ENCODE measurements at places on chromosomes 6 and 20.
A peak's percentile ranks its signal among the peaks of the same experiment; 100 is the strongest.

- DNase-seq: no peak
Observed at GRCh38 chr20:40686434-40686882, 2.6 kb downstream of the MAFB start.

DNA sequence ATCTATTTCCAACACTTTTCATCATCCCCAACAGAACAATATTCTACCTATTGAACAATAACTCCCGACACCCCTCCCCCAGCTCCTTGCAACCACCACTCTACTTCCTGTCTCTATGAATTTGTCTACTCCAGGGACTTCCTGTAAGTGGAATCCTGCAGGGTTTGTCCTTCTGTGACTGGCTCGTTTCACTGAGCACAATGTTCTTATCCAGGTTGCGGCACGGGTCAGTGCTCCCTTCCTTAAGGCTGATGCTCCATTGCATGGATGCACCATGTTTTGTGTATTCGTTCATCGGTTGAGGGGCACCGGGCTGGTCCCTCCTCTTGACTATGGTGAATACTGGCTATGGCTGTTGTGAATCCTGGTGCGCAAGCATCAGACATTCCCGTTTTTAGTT lies 163.2 kb downstream of the TBXT start:
- no peak for DNase-seq

- no peak for DNase-seq
Observed at GRCh38 chr6:54646069-54646950, 200.3 kb upstream of the FAM83B start.

GRCh38 chr6:142773859-142774648 lies 170.9 kb downstream of the HIVEP2 start:
- no peak for DNase-seq

DNA sequence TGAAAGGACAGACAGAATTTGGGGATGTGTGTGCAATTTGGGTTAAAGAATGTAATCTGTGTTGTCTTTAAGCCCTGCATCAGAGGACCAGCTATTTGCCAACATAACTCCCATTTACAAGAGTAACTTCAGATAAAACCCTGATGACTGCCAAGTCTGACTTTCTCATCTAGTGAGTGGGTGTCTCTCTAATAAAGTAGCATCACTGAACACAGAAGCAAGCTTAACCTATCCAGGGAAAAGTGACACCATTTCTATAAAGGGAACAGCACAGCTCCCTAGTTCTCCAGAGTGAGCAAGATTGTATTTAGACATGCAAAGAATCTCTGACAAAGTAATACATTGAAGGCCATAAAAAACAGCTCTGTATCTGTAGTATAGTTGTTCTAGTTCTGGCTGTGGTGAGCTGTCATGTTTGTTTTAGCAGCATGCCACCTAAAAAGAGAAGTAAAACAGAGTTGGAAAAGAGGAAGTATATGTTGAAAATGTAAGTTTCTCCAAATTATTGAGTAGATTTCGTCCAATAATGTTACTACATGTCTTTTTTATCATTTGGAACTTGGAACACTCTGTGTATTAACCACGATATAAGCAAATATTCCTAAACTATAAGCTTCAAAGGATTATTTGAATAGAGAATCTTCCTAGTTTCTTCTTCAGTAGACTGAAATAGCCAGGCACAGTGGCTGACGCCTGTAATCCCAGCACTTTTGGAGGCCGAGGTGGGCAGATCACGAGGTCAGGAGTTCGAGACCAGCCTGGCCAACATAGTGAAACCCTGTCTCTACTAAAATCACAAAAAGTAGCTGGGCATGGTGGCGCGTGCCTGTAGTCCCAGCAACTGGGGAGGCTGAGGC lies 8.8 kb upstream of the PIM1 start:
- DNase-seq: no peak

DNA sequence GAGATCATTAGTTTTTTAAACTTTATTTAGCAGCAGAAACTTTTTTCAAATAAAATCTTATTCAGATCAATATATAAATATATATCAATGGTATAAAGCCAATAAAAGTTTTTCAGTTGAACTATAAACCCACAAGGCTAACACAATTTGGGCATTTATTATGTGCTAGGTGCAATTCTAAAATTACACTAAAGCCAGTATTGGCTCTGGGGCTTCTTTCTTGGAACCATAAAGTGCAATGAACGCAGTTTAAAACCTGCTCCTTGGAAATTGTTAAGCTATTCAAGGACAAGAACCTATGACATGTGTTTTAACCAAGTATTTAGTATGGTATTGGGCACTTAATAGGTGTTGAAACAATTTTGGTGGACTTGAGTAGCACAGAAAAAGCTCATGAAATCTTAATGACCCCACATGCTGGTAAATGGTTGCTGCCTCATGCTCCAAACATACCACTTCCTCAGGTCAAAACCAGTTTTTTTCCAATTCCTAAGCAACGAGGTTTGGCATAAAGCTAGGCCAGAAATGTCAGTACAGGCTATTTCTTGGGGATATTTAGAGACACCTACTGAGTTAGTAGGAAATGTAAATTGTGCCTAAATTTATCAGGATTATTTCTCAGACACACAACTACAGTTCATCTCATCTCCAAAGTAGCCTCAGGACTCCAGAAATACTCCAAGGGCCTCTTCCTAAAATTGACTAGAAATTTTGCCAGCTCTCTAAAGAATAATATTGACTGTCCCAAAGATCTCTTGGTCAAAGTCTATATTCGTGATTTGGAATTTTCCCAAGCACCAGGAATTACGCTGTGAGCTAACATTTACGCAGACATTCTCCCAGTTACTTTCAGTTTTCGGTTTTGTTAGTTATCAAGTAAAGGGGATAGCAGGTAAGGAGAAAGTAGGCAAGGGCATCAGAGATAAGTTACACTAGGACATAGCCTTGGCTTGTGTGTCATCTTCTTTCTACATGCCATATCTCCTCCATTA lies 90.9 kb upstream of the LGSN start:
- no peak for DNase-seq

GRCh38 chr6:8181951-8182845 lies 79.8 kb upstream of the EEF1E1 start:
- no peak for DNase-seq

- DNase-seq: no peak
Observed at GRCh38 chr6:22328474-22328873, 31.6 kb upstream of the PRL start.

GRCh38 chr20:42595625-42596024 lies 594.1 kb downstream of the PTPRT start:
- no peak for DNase-seq

- no peak for DNase-seq
Observed at GRCh38 chr6:53735896-53736295, 58.9 kb upstream of the LRRC1 start.

- no peak for DNase-seq
Observed at GRCh38 chr20:47233333-47234188, 122.9 kb downstream of the ZMYND8 start.

GRCh38 chr6:123770247-123770949 lies 33.3 kb upstream of the NKAIN2 start:
- DNase-seq: no peak

- peak; percentile 77 for DNase-seq
Observed at GRCh38 chr6:156777577-156778453, 637 bp downstream of the ARID1B start.

GRCh38 chr6:8579372-8579771 lies 144.0 kb upstream of the SLC35B3 start:
- DNase-seq: no peak

GRCh38 chr6:129843573-129843972 lies 17.5 kb downstream of the TMEM244 start:
- no peak for DNase-seq

GRCh38 chr6:38481211-38481836 lies 158.4 kb downstream of the BTBD9 start:
- no peak for DNase-seq

DNA sequence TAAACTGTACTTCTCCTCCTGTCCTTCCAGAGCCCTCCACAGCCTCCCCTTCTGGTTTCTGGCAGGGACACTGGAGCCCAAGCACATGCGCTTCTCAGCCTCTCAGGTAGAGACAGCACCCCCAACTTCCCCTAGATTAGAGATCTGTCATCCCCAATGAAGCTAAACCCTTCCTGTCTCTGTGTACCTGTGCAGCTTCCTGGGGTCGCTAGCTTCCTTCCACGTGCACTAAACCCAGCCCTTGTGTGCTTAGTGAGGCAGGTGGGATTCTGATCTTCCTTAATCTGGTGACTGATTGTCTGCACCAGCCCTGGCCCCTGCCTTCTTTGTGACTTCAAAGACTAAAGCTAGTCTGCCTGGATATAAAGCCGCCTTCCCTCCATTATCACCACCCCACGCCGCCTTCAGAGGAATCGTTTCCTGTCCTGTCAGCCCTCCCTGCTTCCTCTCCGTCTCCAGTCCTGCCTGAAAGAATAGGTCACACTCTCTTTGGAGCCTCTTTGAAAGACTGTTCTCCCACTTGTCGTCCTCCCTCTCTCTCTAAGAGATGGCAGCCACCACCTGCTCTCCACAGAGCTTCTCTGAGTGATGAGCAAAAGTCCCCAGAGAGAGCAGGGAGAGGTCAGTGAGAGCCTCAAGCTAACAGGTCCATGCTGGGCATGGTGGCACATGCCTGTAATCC lies 27.5 kb downstream of the CAPN11 start:
- DNase-seq: no peak

DNA sequence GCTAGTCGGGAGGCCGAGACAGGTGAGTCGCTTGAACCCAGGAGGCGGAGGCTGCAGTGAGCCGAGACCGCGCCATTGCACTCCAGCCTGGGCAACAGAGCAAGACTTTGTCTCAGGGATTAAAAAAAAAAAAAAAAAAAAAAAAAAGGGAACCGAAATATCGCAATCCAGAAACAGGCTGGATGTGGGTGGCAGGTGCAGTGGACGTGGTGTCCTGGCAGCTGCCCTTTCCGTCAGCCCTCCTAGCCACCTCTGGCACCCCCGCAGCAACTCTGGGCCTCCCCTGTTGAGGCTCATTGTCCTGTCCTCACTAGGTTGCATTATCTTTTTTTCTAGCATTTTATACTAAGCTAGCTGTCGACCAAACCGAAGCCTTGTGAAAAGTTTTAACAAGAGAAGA lies 113.5 kb downstream of the DTNBP1 start:
- DNase-seq: no peak

DNA sequence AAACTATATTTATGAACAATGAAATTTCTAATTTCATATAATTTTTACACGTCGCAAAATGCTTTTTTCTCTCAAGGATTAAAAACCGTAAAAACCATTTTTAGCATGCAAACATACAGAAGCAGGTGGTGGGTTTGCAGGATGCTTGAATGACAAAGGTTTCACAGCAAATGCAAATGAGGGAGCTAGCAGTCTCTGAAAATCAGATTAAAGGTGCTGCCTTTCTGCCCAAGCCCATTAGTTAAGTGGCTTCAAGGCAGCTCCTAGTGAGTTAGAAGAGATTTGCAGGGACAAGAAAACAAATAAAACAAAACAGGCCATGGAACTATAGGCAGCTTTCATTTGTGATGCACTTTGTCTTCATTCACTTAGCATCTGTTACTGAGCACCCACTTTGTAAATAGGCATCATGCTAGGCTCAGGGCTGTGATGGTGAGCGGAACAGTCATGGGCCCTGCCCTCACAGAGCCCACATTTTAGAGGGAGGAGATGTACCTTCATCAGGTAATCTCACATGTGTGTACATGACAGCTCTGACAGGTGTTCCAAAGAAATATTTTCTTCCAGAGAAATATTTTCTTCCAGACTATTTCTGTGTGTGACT lies 29.5 kb downstream of the NAPB start:
- DNase-seq: no peak

- DNase-seq: no peak
Observed at GRCh38 chr6:157486572-157486971, 105.6 kb downstream of the ZDHHC14 start.

GRCh38 chr6:92364948-92365541 lies 1054.3 kb downstream of the EPHA7 start:
- no peak for DNase-seq

- DNase-seq: no peak
Observed at GRCh38 chr6:24957199-24957598, 21.4 kb upstream of the RIPOR2 start.

DNA sequence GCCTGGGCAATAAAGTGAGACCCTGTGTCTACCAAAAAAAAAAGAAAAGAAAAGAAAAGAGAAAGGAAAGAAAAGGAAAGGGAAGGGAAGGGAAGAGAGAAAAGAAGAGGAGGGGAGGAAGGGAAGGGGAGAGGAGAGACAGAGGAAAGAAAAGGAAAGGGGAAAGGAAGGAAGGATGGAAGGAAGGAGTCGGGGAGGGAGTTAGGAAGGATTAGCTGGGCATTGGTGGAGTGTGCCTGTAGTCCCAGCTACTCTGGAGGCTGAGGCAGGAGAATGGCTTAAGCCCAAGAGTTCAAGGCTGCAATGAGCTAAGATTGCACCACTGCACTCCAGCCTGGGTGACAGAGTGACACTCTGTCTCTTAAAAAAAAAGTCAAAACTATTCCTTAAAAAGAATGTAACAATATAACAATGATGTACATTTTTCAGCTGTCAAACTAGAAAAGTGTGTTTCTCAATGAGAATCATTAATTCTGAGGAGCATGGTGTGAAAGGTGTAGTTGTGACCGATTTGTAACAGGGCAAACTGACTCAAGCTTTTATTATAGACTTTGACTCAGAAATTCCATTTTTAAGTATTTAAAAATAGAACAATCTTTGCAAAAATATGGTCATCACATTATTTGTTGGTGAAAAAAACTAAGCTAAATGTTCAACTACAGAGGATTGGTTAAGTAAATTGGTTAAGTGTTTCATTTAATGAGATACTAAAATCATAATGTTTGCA lies 14.7 kb downstream of the SNRPB start:
- no peak for DNase-seq

DNA sequence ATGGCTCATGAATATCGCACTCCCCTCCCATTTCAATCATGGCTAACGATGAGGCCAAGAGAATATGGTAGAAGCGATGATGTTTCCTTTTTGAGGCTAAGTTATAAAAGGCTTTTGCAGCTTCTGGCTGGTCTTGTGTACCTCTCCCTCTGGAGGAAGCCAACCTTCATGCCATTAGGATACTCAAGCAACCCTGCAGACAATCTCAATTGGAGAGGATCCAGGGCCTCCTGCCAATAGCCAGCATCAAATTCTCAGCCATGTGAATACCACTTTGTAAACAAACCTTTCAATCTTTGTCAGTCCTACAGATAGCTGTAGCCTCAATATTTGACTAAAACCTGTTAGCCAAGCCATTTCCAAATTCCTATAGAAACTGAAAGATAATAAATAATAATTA lies 738.4 kb downstream of the KIF16B start:
- DNase-seq: no peak

GRCh38 chr20:38141204-38141888 lies 23.7 kb downstream of the TGM2 start:
- peak; percentile 31 for DNase-seq

GRCh38 chr6:168709390-168709789 lies 268.4 kb downstream of the SMOC2 start:
- no peak for DNase-seq

- DNase-seq: peak; percentile 80
Observed at GRCh38 chr20:25226433-25227316, 21.2 kb upstream of the PYGB start.

- DNase-seq: no peak
Observed at GRCh38 chr6:10723567-10723881, 654 bp downstream of the TMEM14C start.
